ENCODE measurements at places on chromosomes 7 and 10. TPM values are rescaled to one million over a fixed set of nuclear protein-coding genes. Genes with fewer than 3 reads are reported as not detected.

Gene CFAP70
- polyA plus RNA-seq = not detected

Gene PRPS1L1
- polyA plus RNA-seq = not detected

Gene SLC29A4
- not detected for polyA plus RNA-seq

Gene EPDR1
- polyA plus RNA-seq = not detected

Gene CYP2E1
- polyA plus RNA-seq = not detected

Gene SPDYE9
- 0.19 TPM for polyA plus RNA-seq

Gene PAX4
- polyA plus RNA-seq = not detected

Gene TMEM273
- 1.5 TPM for polyA plus RNA-seq

Gene ASB13
- 11.8 TPM for polyA plus RNA-seq

Gene MKLN1
- polyA plus RNA-seq = 39.8 TPM

DNA sequence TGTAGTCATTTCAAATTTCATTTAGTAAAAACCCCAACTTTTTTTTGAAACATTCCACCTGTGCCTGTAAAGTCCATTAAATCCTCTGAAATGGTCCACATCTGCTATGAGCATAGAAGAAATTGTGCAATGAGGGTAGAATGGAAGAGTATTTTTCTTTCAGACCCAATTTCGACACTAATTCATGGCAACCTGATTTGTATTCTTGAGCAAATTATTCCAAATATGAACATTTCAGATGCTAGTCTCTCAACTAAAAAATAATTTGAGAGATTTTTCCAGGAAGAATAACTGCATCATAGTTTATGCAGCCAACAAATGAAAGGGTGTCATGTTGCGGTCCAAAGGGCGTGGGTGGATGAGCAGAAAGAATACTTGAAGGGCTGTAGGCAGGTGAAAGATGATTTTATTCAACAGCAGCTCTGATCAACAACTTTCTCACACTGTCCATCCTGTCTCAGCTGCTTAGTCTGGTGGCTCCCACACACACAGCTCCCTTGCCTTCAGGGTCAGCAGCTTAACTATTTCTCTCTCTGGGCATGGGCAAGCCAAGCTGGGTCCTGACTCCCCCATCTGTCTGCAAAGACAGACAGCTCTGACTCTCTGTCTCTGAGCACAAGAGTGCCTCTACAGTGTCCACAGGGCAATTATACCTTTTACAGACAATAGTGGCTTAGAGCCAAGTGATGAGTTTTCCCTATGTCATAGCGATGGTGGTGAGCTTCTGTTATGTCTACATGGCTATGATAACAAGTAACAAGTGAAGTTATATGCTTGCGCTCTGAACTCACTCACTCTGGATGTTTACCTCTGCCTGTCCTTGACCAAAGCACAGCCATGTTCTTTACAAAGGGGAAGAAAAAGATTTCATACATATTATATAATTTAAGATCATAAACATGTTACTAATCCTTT is 11.5 kb downstream of the STEAP2 start:
- no peak for DNase-seq

GRCh38 chr7:80259-81067 is 111.9 kb upstream of the FAM20C start:
- no peak for DNase-seq

GRCh38 chr10:121678631-121679174 is 80.5 kb upstream of the FGFR2 start:
- no peak for DNase-seq

GRCh38 chr10:110871298-110872084 is at the start of gene PDCD4:
PDCD4 (plus strand) TSS chr10:110871928; CDS start chr10:110876028, 4,100 bp downstream.
- peak; percentile 87 for DNase-seq

DNA sequence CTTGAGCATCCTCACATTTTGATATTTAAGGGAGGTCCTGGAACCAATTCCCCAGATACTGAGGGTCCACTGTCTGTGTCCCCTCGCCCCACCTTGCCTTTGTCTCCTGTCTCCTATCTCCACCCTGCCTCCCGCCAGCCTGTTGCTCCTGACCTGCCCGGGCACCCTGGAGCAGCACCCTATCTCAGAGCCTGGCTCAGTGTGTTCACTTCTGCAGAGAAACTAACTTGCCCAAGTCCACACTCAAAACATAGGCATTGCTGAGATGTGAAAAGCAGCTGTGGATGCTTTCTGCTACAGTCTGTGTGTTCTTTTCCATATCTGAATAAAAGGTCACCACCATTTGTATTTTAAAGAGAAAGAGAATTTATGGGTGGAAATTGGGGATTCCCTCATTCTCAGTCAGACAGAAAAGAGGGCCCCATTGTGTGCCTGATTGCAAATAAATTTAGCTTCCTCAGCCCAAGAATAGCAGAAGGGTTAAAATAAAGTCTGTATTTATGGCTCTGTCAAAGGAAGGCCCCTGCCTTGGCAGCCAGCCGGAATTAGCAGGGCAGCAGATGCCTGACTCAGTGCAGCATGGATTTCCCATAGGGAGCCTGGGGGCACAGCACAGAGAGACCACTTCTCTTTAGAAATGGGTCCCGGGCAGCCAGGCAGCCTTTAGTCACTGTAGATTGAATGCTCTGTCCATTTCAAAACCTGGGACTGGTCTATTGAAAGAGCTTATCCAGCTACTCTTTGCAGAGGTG is 161.3 kb downstream of the EGFR start:
- no peak for DNase-seq

GRCh38 chr7:81256991-81257390 is 338.1 kb upstream of the SEMA3C start:
- DNase-seq = no peak

DNA sequence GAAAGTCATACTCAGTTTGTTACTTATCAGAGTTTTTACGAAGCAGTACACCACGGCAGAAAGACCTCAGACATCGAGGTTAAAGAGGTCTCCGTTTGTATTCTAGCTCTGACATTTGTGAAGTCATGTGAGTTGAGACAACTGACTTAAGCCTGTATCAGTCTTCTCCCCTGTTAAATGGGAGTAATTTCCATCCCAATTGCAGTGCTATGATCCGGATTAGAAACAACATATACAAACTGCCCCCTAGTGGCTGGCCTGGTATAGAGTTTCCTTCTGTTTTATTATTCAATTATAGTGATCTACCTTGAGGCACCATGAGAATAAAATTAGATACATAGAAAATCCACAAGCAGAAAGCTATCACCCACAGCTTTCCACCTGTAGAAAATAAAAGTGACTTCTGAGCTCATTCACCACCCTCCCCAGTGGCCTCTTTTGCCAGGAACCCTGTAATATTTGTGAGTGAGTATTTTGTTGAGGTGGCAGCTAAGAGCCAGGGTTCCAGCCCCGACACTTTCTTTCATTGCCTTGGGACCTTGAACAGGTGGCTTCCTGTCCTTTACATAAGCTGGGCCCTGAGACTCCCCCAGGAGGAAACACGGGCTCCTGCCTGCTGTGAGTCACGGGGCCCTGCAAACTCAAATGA is 607.2 kb upstream of the MGMT start:
- no peak for DNase-seq
